Motor neuron (in vitro differentiated cells): ENCODE measurements at places on chromosomes 16 and 17. TPM values are rescaled to one million over a fixed set of nuclear protein-coding genes. Genes with fewer than 3 reads are reported as not detected.

GRCh38 chr17:50832864-50833381, 2.5 kb upstream of the WFIKKN2 start:
- no peak for ATAC-seq

HAS3 gene
- 1.4 and 2.3 TPM in 2 replicates for total RNA-seq

TBX6 gene
- 0.87 and 1.0 TPM in 2 replicates for total RNA-seq

- ATAC-seq = no peak
Measured at GRCh38 chr17:39018267-39019134, 51.3 kb upstream of the FBXO47 start.

DNA sequence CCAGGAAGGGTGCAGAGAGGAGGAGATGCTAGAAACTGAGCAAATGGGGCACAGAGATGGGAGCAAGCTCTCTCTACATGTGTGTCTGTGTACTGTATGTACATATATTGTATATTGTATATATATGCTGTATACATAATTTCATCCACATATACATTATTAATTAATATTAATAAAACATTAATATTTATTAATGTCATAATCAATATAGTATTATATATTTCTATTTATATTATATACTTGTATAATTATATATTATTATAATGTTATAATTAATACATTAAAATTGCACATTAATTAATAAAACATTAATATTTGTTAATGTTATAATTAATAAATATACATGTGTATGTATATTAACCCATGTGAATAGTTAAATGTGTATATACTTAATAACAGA, 31.5 kb upstream of the FOXF1 start:
- ATAC-seq = no peak

TBC1D26 gene
- total RNA-seq = 0.18 and 1.3 TPM in 2 replicates
